ENCODE measurements at places on chromosomes 6 and 20.

DNA sequence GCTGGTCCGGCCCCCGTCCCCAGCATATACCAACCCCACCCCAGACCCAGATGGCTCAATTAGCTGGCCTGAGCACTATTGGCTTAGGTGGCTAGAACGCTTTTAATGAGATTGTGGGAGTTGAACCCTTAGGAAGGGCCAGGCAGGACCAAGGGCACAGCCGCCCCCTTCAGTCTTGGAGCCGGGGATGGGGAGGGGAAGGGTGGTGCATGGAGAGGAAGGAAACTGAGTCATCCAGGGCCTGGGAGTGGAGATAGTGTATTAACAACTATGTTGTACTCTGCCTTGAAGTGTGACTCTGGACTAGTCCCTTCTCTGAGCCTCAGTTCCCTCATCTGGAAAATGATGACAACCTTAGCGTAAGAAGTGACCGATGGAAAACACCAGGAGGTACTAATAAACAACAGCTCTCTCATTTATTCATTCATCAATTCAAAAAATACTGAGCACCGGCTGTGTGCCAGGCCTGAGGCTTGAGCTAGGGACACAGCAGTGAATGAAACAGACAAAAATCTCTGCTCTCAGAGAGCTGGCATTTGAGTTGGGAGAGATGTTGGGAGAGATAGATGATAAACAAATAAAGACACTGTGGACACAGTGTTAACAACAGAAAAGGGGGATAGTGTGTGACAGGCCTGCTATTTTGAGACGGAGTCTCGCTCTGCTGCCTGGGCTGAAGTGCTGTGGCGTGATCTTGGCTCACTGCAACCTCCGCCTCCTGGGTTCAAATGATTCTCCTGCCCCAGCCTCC, 11.5 kb downstream of the PEDS1 start:
- no peak for DNase-seq

DNA sequence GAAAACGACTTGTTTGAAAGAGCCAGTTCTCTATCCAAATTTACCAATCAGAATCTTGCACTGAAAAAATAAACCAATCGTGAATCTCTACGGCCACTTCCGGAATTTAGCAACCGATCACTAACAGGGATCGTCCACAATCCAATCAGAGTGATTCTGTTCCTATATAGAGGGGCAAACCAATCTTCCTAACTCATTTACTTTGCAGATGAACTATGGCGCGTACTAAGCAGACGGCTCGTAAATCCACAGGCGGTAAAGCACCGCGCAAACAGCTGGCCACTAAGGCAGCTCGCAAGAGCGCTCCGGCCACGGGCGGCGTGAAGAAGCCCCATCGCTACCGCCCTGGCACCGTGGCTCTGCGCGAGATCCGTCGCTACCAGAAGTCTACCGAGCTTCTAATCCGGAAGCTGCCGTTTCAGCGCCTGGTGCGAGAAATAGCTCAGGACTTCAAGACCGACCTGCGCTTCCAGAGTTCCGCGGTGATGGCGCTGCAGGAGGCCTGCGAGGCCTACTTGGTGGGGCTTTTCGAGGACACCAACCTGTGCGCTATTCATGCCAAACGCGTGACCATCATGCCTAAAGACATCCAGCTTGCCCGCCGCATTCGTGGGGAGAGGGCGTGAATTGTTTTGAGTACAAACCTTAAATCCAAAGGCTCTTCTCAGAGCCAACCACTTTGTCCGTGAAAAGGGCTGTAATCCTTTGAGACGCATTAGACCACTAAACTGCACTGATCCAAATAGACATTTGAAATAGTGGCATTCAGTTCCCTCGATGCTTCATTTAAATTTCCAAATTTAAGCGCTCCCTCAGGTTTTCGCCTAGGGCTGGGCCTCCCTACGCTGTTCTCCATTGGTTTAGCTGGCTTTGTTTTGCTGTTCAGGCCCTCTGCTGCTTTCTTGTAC, 138.0 kb downstream of the HFE start:
- DNase-seq = peak; percentile 95

GRCh38 chr6:36197739-36198221, 1.2 kb downstream of the BRPF3 start:
- no peak for DNase-seq

GRCh38 chr20:60211618-60212463, 253.6 kb downstream of the CDH26 start:
- DNase-seq = no peak

DNA sequence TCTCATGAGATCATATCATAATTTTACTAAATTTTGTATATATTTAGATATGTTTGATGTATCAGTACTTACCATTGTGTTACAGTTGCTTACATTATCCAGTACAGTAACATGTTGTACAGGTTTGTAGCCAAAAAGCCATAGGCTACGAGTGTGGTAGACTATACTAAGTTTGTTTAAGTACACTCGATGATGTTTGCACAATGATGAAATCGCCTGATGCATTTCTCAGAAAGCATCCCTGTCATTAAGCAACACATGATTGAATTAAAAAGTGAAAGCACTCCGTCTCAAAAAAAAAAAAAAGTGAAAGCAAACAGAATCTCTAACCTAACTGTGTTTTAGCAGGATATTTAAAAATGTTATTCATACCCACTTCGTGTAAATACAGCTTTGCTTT, 104.9 kb upstream of the TFAP2D start:
- no peak for DNase-seq
